ENCODE measurements at places on chromosomes 16 and 17.

GRCh38 chr16:10579965-10580882 lies at the start of gene EMP2:
EMP2 (minus strand) TSS chr16:10580598; CDS start chr16:10547617, 32,981 bp downstream.
- peak; percentile 12 for DNase-seq

- no peak for DNase-seq
These were observed 16.7 kb upstream of the TENT4B start for GRCh38 chr16:50136399-50136798.

GRCh38 chr17:64938290-64938689 lies 19.0 kb upstream of the LRRC37A3 start:
- DNase-seq: no peak

GRCh38 chr17:82956146-82956725 lies 116.4 kb upstream of the ZNF750 start:
- DNase-seq: no peak

GRCh38 chr17:17570140-17570797 lies 21.2 kb downstream of the PEMT start:
- peak; percentile 82 for DNase-seq

- no peak for DNase-seq
These were observed 4.4 kb downstream of the SMURF2 start for GRCh38 chr17:64657610-64658125.

GRCh38 chr16:12290165-12290564 lies 313.6 kb downstream of the SNX29 start:
- DNase-seq: no peak

DNA sequence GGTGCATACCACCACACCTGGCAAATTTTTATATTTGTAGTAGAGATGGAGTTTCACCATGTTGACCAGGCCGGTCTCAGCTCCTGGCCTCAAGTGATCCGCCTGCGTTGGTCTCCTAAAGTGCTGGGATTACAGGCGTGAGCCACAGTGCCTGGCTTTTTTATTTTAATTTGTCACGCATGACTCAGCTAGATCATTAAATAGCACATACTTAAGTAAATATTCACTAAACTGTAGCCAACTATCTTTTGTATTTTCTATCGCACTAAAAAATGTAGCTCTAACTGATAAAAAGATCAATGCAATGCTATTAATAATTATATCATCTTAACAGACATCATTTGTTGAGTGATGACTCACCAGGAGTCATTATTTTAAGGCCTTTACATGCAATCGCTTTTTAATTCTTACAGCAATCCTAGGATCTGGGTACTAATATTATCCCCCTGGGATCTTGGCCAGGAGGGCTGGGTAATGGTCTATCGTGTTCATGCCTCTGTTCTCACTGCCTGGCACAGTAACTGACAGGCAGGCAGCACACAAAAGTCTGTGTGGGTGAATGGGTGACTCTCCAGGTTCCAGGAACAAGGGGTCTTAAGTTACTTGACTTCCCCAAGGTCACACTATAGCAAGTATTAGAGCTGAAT lies 693.5 kb upstream of the EEF2KMT start:
- no peak for DNase-seq

GRCh38 chr17:29176558-29177351 lies 3.4 kb downstream of the MYO18A start:
- DNase-seq: peak; percentile 56

- no peak for DNase-seq
These were observed 1174.8 kb downstream of the CDH11 start for GRCh38 chr16:63947022-63947421.

- no peak for DNase-seq
These were observed 6.7 kb downstream of the PRDM7 start for GRCh38 chr16:90070440-90070839.

DNA sequence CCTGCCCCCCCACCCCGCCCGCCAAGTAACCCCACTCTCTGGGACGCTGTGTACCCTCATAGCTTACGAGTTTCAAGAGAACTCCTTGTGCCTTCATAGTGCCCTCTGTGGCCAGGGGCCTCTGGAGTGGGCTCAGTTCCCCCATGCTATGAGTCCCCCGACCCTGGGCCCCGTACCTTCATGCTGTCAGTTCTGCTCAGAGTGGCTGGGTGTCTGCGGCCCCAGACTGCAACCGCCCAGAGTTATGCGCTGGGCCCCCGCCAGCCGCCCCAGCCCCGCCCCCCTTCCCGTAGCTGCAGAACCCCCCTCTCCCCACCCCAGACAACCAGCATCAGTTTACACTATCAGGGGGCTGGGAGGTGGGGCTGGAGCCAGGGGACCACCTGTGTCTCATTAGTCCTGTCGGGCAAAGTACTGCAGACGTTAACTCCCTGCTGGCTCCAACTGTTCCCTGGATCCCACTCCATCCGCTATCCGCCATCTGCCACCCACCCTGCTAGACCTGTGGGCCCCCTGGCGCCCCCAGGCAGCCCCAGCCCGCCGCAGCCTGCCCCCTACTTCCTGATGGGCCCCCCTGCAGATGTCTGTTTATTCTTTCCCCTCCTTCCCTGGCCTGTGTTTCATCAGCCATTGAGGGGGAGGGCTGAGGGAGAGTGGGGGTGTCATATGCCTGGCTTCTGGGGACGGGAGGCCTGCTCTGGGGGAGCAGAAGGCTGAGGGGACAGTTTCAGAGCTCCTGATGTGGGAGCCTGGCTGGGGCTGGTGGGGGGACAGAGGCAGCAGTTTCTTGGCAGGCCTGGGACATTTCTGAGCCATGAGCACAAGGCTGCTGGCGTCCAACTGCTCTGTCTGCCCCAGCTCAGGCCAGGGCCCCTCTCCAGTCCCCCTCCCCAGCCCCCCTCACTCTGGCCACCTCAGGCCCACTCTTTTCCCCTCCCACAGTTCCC lies at the start of gene MFAP4:
TSS of gene MFAP4 (minus strand) at position 217 of the 947 bp plus-strand sequence. CDS start at position 182, 35 bp downstream.
- peak; percentile 36 for DNase-seq

- peak; percentile 89 for DNase-seq
These were observed 5.2 kb upstream of the GRIN2C start for GRCh38 chr17:74864866-74865395.

- peak; percentile 86 for DNase-seq
These were observed 72.6 kb downstream of the SYCE1L start for GRCh38 chr16:77271532-77272426.

DNA sequence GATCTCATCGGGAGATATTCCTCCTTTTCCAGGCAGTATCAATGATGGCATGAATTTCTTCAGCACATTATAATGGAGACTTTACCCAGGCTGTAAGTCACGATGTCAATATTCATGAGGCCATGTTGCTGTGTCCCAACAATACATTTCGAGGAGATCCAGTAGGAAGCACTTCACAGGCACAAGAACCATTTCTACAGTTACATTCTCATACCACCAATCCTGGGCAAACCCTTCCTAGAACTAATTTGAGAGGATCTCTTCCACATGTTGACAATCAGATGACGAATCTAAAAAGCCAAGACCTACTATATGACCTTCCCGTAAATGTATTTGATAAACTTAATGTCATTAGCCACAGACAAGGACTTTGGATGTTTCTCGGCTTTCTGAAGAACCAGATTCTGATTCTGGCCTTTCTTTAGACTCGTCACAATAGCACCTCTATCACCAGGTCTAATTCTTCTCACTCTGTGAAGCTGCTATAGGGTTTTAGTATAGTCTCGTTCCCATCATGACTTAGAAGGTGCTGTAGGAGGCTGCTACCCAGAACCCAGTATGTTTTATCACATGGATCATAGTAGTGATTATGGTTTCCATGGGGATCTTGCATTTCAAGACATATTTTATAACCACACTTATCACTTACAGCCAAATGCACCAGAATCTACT lies 40.2 kb downstream of the C16orf87 start:
- peak; percentile 27 for DNase-seq

- DNase-seq: no peak
These were observed 189.3 kb upstream of the TNRC6C start for GRCh38 chr17:77769215-77769614.

GRCh38 chr17:57277923-57278604 lies 21.7 kb downstream of the MSI2 start:
- DNase-seq: no peak

GRCh38 chr17:49576088-49576916 lies 631 bp downstream of the NXPH3 start:
- peak; percentile 68 for DNase-seq

All from G401 (cell line).